Tongue (tissue), 3 donors: ENCODE measurements at places on chromosomes 3 and 15. TPM values are rescaled to one million over a fixed set of nuclear protein-coding genes. Genes with fewer than 3 reads are reported as not detected.

The TMEM45A gene
- total RNA-seq = 19.9 TPM

The FGF7 gene
- total RNA-seq = 35.0 TPM

The RNF7 gene
- total RNA-seq = 60.3 TPM

The PRR20G gene
- total RNA-seq = not detected

The TLR9 gene
- not detected for total RNA-seq

The USP19 gene
- 73.0 TPM for total RNA-seq

The VPS8 gene
- 169 TPM for total RNA-seq

The MUC20 gene
- 11.5 TPM for total RNA-seq

The FBXL2 gene
- 14.0 TPM for total RNA-seq

The ZBTB20 gene
- 79.5 TPM for total RNA-seq

The RHCG gene
- total RNA-seq = 70.4 TPM
